ENCODE measurements at places on chromosomes 11 and 22.

DNA sequence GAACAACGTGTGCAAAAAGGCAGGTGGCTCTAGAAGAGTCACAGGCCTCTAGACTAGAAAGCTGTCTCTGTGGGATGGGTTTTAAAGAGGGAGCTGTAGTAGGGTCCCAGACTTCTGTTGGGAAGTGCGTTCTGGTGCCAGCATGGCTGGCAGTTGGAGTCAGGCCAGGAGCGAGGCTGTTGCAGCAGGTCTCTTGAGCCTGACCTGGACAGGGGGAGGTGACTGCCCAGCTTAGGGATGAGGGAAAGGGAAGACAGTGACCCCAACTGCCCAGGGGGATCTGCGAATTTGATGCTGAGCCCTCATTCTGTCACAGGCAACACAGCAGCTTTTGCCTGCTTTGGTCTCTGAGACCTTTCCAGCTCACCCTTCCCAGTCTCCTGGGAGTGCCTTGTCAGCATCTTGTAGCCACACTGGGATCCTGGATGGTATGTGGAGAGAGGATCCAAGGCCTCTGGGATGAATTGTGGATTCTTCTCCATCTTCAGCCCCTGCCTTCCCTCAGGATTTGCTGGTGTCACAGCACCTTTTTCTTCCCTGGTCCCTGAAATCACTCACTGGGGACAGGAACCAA, 3.4 kb downstream of the TSKU start:
- no peak for DNase-seq

DNA sequence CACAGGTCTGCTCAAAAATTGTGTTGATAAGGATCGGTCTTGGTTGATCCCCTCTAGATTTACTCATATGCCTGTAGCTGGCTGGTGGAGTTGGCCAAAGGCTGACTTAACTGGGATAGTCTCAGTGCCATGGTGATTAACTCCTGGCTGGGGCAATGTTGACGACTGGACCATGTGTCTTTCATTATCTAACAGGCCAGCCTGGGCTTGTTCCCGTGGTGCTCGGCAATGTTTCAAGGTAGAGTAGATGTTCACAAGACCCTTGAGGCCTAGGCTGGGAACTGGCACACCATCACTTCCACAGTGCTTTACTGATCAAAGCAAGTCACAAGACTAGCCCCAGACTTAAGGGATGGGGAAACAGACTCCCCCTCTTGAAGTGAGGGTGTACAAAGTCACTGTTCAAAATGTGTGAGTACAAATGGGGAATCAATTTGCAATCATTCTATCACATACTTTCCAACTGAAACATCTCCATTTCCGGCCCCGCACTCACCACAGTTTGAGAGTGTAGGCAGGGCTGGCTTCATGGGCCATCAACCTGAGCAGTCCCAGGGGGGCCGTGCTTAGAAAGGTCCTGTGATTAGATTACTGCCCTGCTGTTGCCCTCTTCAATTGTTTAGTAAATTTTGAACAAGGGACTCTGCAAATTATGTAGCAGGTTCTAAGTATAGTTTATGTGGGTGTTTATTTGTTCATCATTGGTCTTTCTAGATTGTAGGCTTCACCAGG, 240.8 kb downstream of the NELL1 start:
- no peak for DNase-seq

- DNase-seq: no peak
These were observed 14.4 kb upstream of the FXYD2 start for GRCh38 chr11:117838901-117839300.

- no peak for DNase-seq
These were observed 113.0 kb downstream of the PTPRJ start for GRCh38 chr11:48093323-48093722.

DNA sequence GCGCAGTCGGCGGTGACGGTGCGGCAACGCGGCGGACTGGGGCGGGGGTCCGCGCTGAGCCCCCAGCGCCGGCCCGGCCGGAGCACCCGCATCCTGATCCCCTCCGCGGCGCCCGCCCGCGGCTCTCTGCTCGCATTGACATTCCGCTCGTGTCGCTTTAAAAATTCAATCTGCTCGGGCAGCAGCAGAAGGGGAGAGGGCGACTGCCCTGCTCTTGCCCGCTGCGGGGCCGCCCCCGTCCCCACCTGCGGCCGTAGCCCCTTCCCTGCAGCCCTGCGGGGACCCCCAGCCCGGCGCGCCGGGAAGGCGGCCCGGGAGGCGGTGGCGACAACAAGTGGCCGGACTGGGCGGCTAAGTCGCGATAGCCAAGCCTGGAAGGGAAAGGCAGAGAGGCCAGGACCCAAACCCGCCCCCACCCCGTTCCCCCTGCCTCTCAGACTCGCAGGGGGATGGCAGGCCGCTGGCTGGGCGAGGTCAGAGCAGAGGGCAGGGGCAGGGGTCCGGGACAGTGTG, 1.1 kb downstream of the CABP7 start:
- no peak for DNase-seq

DNA sequence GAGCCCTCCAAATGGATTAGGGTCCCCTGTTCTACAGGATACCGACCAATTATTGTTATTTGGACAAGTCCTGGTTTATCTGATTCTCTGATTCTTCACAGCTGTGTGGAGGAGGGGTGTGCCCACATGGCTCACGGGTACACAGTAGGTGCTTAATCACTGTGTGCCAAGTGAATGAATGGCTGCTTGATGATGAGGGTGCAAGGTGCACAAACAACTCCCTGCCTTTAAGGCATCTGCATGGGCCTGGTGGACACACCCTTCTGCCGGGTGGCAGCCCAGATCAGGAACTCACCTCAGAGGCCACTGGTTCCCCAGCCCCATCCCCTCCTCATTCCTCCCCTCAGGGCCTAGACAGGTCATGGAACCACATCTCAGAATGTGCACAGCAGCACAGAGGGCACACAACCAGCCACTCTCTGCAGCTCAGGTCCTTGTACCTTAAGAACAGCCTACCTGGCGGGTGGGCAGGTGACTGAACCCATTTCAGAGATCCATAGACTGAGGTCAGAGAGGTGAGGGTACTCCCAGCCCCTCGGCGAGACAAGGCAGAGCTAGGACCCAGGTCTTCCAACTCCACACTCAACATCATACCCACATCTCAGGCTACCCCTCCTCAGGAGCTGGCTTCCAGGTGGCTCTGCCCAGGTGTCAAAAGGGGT, 50.3 kb downstream of the SHANK2 start:
- no peak for DNase-seq

DNA sequence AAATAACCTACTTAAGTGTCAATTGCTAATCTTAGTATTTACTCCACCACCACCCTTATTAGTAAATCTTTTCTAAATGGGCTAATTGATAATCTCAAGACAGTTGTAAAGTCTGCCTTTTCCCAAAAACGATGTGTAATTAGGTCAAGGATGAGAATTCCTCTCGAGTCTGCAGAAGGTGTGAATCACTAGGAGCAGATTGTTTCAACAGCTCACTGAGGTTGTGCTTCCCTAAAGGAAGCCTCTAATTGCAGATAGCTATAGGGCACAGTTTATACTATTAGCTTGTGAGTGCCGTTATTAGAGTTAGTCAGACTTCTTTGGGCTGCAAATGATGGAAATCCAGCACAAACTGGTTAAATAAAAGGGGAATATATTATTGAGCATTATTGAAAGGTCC, 84.9 kb downstream of the C11orf91 start:
- DNase-seq: no peak

DNA sequence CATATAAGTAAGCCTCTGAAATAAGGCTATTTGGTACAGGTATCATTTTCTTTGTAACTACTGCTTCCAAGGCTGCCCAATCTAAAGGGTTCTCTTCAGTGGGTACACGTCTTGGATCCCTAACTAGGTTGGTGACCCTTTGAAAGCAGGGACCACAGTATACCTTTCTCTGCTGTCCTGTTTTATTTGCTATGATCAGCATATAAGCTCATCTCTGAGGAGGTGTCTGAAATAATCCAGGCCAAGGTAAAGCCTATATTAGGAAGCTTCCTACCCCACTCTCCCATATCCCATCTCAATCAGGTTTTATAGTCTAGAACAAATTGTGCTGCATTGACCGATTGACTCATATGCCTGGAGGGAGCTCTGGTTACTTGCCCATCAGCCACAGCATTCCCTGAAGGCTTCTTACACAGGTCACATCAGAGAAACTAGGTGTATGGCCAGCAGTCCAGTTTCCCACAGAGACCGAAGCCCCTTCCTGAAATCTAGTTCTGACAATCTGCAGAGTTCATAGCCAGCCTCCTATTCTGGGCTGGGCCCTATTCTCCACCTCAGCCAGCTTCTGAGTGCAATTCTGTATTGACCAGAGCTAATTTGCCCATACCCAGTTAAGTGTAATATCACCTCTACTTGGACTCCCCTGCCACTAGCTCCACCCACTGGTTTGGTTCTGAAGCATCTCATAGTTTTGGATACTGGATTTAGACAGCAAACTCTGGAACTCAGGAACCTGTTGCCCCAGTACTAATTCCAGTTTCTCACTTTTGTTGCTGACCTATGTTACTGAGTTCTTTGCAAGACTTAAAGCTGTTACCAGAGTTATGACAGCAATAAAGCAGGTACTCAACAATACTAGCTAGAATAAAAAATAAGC, 62.1 kb upstream of the ARHGAP20 start:
- DNase-seq: no peak

DNA sequence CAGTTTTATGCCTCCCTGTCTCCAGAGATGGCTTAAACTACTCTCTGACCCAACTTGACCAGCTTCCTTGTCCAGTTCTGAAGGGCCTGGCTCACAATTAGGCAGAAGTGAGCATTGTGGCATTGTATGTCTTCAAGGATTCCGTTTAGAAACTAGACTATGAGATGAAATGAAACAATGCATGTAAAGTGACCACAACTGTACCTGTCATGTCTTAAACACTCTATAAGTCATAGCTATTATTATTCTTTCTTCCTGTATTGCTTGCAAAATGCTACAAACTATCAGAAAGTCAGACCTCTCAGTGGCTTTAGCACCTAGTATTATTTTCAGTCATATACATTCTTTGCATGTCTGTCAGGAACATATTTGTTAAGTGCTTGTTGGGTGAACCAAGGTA, 127.9 kb upstream of the MTMR2 start:
- DNase-seq: no peak

- no peak for DNase-seq
These were observed 1.1 kb downstream of the PANX1 start for GRCh38 chr11:94129512-94130297.

DNA sequence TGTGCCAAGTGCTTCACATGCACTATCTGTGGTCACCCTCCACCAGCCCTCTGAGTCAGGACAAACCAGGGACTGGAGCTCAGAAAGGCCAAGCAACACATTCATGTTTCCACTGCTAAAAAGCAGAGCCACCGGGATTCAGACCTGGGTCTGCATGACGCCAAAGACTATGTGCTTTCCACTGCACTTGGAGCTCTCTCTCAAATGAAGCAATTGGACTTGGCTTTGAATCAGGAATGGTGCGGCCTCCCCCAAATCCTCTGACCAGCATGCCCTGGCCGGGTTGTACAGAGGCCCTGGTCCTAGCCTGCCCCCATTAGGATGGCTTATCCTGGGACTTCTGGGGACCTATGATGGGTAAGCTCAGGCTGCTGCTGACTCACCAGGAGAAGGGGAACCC, 80.7 kb downstream of the PKNOX2 start:
- DNase-seq: no peak

DNA sequence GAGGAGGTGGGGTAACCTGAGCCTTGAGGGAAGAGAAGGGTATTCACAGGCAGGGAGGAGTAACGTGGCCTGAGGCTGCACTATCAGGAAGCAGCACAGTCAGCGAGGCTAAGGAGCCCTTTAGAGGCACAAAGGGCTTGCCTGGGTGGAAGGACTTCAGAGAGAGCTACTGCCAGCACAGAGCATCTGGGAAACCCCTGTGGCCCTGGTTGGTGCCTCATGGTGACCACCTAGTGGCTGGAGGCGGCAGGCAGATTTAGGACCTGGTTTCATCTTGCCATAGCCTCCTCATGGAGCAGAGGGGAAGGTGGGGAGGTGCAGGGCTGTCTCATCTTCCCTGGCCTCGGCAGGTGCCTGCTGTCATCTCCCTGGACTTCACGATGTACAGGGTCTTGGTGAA, 64.5 kb downstream of the MPPED1 start:
- no peak for DNase-seq

- DNase-seq: no peak
These were observed 3.0 kb upstream of the NRGN start for GRCh38 chr11:124736736-124737135.

DNA sequence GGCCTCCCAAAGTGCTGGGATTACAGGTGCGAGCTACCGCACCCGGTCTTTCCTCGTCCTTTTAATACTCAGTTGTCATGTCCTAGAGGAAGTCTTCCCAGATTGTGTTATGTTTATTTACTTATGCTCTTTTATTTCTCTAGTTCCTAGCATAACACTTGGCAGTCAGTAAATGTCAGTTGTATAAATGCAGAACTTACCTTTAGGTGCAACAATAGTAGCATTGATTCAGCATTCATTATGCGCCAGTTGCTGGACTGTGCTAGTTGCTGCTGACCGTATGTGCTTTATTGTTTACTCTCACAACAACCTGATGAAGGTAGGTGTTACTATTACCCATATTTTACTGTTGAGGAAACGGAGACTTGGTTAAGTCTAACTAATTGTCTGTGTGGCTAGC, 20.8 kb downstream of the QSER1 start:
- no peak for DNase-seq

DNA sequence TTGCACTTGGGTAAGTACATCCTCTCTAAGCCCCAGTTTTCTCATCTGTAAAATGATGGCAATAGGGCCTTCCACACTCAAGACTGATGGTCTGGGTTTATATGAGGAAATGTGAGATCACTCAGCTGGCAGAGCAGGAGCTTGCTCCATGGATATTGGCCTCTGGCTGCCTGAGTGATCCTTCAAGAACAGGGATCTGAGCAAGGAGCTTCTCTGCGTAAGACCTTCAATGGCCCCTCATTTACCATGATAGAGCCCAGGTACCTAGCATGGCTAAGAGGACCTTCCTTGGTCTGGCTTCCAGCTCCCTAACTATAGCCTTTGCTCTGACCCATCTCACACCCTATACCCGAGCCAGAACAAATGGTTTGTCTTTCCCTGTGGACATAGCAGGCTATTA, 5.5 kb downstream of the ROBO4 start:
- DNase-seq: no peak

DNA sequence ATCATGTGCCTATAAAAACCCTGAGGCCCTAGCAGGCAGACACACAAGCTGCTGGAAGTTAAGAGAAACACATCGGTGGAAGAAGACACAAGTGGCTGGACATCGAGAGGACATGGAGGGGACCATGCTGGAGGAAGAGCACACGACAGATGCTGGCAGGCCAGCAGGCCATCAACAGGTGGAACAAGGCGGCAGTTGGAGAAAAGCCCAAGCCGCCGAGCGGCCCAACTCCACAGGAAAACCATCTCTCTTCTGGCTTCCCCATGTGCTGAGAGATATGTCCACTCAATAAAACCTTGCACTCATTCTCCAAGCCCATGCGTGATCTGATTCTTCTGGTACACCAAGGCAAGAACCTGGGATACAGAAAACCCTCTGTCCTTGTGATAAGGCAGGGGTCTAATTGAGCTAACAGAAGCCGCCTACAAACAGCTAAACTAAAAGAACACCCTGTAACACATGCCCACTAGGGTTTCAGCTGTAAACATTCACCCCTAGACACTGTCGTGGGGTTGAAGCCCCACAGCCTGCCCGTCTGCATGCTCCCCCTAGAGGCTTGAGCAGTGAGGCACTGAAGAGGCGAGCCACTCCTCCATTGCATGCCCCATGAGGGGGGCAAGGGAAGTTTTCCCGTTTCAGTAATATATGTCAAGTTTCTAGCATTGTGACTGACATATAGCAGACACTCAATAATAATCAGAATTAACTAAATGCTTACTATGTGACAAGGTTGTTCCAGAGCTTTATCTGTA, 39.0 kb upstream of the MMP20 start:
- DNase-seq: no peak

All from stimulated activated CD8-positive, alpha-beta memory T cell treated with anti-CD3 and anti-CD28 coated beads, Interleukin-7, amount 100 ng/mL, for 48 hours (primary cell).